ENCODE measurements at places on chromosomes 1 and 21. TPM values are rescaled to one million over a fixed set of nuclear protein-coding genes. Genes with fewer than 3 reads are reported as not detected.

DNA sequence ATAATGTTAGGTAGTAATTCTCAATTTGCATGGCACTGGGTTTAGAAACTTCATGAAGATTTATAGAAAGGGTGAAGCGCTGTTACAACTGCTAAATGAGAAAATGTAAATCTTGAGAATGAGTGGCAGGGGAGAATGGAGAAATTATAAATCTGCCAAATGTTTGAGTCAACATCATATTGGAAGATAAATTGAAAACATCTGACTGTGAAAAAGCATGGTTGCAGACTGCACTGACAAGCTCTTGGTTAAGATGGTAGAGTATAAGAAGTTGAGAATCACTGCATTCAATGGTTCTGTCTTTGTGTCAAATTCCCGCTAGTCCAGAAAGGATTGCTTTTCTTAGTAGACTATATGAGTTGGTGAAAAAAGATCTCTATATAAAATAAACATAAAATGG, 113.3 kb upstream of the DUSP10 start:
- no peaks in the 10 kb centered on the region for H3K27me3 ChIP-seq
- no peaks in the 10 kb centered on the region for H3K36me3 ChIP-seq
- no peak overlapping the region for H3K4me3 ChIP-seq
- no peak overlapping the region for H3K27ac ChIP-seq
- no peaks in the 10 kb centered on the region for H3K4me1 ChIP-seq

TPTE gene
- 17.2 TPM for total RNA-seq

- H3K27me3 ChIP-seq, result no peaks in the 10 kb centered on the region
- DNase-seq, result no peak
- H3K27ac ChIP-seq, result no peak overlapping the region
- no peaks in the 10 kb centered on the region for H3K36me3 ChIP-seq
These were observed 1.4 kb upstream of the MAD2L2 start for GRCh38 chr1:11682287-11682771.

GRCh38 chr1:3905266-3905952, 5.3 kb upstream of the C1orf174 start:
- H3K27me3 ChIP-seq, result no peaks in the 10 kb centered on the region
- no peaks in the 10 kb centered on the region for H3K36me3 ChIP-seq
- no peak for DNase-seq
- no peak overlapping the region for H3K4me3 ChIP-seq
- H3K4me1 ChIP-seq, result no peaks in the 10 kb centered on the region

DCST2 gene
- 5.3 TPM for total RNA-seq

- no peaks in the 10 kb centered on the region for H3K27me3 ChIP-seq
- no peak overlapping the region for H3K4me3 ChIP-seq
- no peak for DNase-seq
- no peaks in the 10 kb centered on the region for H3K4me1 ChIP-seq
These were observed 52.9 kb downstream of the MATN1 start for GRCh38 chr1:30670240-30671060.

All from prostate gland (tissue), 2 donors.